ENCODE measurements at places on chromosomes 7 and 10.

GRCh38 chr7:41661596-41661995 is 41.3 kb downstream of the INHBA start:
- no peak for DNase-seq

DNA sequence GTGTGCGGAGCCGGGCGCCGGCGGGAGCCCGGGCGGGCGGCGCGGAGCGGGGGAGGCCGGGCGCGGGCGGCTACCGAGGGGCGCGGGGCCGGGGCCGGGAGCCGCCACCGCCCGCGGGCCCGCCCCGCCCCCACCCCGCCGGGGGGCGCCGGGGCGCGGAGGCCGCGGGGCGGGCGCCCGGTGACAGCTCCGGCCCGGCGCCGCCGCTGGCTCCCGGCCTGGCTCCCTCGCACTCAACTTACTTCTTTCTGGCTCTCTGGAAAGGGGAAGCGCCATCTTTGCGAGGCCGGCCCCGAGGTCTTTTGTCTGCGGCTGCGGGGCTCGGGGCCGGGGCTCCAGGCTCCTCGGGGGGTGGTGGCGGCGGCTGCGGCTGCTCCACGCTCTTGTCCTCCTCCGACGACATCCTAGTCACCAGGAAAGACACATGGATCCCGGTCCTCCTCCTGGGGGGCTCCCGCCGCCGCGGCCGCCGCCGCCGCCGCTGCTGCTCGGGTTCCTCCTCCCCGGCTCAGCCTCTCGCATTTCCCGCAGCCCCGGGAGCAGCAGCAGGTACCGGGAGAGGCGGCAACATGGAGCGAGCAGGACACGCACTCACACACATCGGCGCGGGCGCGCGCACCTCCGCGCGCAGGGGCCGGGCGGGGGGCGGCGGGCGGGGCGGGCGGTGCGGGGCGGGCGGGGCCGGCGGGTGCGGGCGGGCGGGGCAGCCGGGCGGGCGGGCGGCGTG is at the start of gene KMT2C:
Gene KMT2C (minus strand): TSS at position 620 of the 727 bp plus-strand sequence. CDS start 217 bp downstream, at position 403.
- DNase-seq = no peak

DNA sequence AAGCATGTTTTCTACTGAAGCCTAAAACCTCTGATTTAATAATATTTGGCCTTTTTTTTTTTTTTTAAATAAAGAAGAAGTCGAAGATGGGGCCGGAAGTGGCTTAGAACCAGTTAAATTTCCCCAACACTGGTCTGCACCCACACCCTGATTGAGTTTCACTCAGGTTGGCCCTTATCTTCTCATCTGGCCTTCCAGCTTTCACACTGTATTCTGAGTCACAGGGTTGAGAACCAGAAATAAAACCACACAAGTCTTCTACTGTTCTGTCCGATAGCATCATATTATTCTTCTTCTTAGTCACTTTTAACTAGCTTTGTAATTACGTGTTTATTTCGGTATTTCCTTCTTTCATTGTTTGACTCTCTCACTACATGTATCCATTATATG is 9.9 kb downstream of the ZNF365 start:
- DNase-seq = no peak

GRCh38 chr10:44913350-44914081 is 2.4 kb downstream of the TMEM72 start:
- no peak for DNase-seq

DNA sequence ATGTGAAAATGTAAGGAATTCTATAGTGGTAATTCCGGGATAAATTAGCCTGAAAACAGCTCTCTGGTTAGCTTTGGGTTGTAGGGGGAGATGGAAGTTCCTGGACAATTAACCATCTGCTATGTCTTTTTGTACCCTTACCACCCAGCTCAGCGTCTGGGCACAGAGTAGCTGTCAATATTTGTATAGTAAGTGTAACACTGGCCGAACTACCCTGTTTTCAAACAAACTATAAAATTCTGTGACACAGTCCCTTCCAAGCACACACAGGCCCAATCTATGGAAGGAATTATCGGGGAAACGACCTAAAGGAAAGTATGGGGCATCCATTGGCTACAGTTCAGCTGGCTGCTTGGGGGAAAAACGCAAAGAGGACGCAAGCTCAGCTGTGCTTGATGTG is 869 bp upstream of the LHFPL3 start:
- no peak for DNase-seq

DNA sequence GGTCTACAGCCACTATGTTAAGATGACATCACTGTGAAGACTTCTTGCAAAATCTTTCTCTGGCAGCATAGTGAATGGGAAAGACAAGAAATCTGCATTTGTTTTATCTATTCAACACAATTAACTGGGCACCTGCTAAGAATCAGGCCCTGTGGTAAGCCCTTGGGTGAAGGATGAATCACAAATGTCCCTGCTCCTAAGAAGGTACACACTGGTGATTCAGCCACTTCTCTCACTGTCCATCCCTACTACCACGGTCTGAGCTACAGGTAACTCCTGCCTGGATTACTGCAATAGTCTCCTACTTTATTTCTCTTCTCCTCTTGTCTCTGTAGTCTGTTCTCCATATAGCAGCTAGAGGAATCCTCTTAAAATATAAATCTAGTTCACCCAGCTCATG is 116.1 kb downstream of the HIBADH start:
- no peak for DNase-seq

DNA sequence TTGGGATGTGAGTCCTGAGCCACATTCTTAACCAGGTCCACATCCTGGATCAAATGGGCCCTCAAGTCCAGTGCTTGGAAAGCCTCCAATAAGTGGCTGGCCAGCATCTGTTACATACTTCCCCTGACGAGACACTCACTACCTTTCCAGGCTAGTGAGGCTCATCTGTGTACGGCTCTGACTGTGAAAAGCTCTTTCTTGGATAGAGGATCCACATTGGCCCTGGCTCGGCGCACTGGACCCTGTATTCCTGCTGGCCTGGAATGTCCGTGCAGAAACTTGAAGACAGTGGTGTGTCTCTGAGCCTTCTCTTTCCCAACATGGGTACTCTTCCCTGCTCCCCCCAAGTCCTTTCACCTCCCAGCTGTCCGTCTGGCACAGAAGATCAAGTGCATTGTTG is 35.5 kb downstream of the MYL10 start:
- DNase-seq = no peak

GRCh38 chr10:63093227-63093626 is 39.9 kb upstream of the NRBF2 start:
- no peak for DNase-seq

DNA sequence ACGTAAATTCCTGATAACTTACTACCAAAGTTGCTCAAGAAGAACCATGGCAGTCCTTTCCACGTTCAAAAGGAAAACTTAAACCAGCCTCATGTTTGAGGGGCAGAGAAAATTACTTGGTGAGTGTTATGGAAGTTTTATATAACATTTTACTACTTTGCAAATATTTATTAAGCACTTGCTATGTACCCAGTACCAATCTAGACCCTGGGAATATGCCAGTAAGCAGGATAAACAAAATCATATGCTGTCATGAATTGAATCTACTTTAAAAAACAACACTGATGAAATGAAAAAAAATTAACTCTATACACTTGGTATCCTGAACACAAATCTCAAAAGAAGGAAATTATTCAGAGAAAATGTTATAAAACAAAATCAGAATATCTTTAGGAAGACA is 46.1 kb downstream of the NCAPG2 start:
- DNase-seq = no peak

DNA sequence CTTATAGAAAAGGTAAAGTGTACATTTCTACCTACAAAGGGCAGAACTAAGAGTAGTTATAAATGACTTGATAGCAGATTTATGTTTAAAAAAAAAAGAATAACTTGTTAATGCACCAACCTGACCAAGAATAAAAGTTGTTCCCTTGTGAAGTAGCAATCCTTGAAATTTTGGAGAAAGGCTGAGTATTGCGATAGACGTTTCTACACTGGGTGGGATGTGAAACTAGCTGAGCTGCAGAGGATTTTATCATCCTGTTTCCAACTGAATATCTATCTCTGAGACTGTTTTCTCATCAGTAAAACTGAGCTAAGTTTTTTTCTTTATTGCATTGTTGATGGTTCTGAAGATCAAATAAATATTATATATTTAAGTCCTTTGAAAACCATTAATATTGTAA is 14.6 kb downstream of the MDFIC start:
- DNase-seq = no peak

DNA sequence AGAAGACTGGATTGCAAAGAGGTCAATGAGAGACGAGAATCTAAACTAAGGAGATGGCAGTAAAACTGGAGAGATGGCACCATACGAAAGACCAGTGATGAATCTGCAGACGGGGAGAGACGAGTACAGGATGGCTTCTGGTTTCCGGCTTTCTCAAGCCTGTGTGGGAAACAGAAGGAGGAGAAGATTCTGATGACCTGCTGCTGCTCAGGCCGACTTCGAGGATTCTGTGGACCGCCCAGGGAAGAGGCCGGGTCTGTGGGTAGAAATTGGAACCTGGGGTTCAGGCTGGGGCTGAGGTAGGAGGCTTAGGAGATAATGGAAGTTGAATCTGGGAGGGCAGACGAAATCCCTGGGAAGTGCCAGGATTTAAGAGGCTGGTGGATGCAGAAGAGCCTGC is 48.6 kb downstream of the PARP12 start:
- no peak for DNase-seq

DNA sequence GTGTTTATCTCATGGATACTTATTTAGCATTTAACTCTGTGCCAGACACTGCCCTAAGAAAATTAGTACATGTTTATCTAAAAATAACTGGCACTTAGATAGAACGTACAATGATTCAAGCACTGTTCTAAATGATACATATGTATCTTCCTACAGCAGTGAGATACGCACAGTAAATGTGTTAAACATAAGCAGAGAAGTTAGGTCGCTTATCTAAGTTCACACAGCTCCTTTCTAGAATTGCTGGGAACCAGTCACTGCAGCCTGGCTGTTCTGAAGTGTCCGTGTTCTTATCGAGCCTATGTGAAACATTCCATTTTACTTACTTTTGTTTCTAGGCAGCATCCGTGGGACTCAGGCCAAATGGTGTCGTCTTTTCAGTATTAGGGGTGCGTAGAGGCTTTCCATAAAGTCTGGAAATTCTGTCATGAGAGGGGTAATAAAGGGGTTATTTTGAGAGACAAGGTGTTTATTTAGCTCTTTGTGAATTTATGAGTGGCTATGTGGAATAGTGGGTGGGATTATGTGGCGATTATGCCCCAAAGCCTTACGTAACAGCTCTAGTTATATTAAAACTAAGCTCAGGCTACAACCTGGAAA is 186.9 kb downstream of the SND1 start:
- no peak for DNase-seq

DNA sequence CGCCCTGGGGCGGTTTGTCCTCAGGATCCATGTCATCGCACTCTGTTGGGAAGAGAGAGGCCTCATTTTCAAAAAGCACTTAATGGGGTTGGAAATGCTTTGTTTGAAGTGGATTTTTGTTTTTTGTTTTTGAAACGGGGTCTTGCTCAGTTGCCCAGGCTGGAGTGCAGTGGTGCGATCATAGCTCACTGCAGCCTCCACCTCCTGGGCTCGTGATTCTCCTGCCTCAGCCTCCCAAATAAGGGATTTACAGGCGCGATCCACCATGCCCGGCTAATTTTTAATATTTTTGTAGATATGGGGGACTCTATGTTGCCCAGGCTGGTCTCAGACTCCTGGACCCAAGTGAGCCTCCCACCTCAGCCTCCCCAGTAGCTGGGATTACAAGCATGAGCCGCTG is 735 bp downstream of the FKBP6 start:
- no peak for DNase-seq

DNA sequence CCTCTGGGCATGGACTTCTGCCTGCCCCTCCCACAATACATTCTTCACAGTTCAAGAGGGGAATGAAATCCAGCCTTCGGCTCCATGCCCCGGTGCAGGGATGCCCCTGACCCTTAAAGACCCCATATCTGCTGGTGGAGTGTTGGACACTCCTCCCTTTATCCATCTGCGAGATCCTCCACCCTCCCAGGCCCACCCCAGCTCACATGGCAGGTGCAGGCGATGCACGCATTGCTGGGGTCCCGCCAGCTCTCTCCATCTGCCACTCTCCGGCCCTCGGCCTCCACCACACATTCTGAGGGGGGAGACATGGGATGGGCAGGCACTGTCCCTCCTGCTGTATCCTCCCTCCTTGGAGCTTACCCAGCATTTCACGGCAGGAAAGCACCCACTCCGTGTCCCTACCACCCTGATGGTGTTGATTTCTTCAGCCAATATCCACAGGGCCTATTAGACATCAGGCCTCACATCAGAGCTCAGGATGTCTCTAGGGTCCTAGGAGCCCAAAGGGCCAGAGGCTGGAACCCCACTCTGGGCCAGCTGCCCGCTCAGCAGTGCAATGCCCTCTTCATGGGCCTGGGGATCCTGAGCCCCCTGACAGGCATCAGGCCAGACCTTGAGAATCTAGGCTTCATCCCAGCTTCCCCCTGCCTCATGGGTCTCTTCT is 18.3 kb downstream of the ATP6V1F start:
- DNase-seq = no peak

DNA sequence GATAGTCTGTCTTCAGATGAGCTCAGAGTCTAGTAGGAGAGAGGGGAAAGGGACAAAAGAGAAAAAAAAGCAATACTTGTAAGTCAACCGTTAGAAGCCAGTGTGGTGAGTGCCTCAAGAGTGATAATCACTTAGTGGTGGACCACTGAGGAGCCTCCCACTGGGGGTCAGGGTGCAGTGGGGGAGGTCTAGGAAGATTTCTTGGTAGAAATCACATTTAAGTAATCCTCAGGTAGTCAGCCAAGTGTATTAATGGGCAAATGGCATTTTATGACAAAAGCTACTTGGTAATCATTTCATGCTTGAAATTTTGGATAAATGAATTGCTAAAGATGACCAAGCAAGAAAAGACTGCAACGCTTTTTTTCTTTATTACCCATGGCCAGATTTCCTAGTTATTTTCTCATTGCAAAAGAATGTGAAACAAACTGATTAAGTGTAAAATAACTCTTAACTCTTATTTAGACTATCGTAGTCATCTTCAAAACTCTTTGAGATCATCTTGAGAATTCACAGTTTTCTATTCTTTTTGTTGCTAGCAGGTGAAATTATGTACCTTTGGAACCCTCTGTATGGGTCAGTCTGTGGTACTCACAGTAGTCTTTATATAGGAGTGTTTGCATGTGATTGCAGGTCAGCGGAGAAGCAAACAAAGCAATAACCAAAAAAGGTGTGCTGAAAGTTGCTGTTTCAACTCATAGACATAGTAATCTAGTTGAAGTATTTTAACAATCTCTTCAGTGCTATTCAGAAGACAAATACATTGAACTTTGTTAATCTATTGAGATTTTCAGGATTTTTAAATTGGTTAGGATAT is 63.9 kb downstream of the PPP1R9A start:
- no peak for DNase-seq

- DNase-seq = no peak
These were observed 91.6 kb upstream of the IKZF1 start for GRCh38 chr7:50212666-50213621.

DNA sequence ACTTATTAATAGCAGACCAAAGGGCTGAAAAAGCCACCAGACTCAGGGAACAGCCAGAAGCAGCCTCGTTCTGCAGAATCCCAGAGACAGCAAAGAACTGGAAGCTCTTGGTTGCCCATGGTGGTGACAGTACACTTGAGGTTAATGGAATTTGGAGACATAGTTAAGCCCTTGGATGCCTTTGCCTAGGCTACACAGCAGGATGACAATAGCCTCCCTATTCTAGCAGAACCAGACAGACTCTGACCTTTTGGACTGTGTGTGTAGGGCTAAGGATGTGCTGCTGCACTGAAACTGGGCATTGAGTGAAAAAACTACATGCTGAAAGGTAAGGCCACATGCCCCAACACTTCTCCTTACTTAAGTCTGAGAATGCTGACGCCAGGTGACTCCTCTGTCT is 22.7 kb downstream of the OTUD1 start:
- DNase-seq = no peak
